ENCODE measurements at places on chromosomes 7 and 10.

DNA sequence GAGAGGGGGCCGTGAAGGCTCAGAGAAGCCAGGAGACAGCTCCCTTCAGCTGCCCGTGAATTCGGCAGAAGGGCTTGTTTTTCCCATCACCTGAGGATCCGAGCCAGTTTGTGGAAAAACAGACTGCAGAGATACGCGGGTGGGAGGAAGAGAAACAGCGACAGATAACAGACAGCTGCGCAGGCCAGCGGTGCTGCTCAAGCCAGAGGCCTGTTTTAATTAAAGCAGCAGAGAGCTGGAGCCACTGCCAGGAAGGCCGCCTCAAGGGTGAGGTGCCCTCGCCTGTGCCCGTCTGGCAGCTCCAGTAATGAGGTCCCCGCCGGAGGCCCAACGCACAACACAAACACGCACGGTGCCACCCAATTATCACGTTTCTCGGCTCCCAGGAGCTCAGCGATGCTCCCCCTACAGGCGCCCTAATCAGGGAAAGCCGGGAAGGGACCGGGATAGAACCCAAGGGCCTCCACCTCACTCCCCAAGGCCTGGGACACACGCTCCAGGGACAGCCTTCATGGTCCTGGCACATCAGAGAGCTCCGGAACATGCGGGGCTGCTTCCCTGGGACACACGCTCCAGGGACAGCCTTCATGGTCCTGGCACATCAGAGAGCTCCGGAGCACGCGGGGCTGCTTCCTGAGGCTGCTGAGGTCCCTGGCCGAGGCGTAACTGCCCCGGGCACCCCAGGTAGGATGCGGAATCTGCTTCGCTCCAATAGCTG is 60.6 kb upstream of the DNAAF5 start:
- peak; percentile 3 for DNase-seq

GRCh38 chr10:99432047-99432446 is 1.6 kb upstream of the GOT1 start:
- DNase-seq, result no peak

- DNase-seq, result no peak
These were observed 73.7 kb downstream of the BMPR1A start for GRCh38 chr10:86830043-86830591.

- DNase-seq, result no peak
These were observed 16.8 kb upstream of the KIF20B start for GRCh38 chr10:89684604-89685003.

GRCh38 chr10:89327803-89328441 is at the start of gene IFIT3:
TSS of gene IFIT3 (plus strand) at chr10:89327997. CDS start at chr10:89328074, 77 bp downstream.
- DNase-seq, result peak; percentile 95

All from astrocyte (in vitro differentiated cells and primary cell).